Activated T-cell treated with anti-CD3 and anti-CD28 coated beads for 48 hours (primary cell): ENCODE measurements at places on chromosomes 13 and 19.

DNA sequence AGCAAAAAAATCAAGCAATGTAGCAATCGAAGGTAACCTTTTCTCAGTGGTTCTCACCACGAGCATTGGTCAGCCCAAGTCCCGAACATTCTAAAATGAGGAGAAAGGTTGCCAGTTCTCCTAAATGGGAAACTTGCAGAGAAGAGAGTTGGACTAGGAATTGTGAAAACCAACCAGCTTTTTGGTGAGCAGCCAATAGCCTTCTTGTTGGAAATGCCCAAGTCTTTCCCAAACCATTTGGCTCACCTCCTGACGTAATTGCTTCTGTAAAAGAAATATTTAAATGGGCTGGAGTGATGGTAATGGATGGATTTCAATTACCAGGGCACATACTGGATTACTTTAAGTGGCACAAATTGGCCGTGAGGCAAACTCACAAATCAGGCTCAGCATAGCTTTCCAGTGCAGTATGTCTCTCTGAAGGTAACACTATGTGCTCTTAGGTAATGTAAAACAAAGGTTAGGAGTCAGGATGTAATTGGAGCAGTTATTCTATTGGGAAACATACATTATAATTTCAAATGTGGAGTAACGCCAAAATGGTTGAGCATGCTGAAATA lies 423.2 kb downstream of the KLF5 start:
- no peak for DNase-seq

DNA sequence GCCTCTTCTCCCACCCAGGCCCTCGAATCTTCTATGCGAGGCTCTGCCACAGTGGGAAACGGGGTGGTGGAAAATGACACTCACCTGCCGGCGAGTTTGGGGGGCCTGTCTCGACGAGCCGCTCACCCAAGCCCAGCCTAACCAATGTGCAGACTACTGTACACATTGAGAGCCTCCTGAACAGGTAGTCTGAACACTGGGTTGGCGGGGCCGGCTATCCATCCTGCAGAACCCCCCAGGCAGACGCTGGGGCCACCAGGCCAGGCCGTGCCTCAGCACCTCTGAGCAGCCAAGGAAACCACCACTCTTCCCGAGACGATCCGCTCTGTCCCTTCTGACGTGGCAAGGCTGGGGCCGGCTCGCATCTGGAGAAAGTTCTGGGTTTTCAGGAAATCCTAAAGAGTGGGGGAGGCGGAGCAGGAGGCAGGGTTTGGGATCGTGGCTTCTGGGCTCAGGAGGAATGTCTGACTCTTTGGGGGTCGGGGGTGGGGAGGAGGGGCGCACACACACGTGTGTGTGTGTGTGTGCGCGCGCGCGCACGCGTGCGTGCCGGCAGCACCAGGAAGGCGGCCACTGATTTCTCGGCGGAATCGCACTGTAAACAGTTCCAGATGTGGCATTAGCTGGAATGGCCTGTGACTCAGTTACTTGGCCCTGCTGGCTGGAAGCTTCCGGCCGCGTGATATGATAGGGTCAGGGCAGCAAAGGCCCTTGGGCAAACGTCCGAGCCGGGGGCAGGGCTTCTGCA lies 18.5 kb downstream of the TMED1 start:
- no peak for DNase-seq

DNA sequence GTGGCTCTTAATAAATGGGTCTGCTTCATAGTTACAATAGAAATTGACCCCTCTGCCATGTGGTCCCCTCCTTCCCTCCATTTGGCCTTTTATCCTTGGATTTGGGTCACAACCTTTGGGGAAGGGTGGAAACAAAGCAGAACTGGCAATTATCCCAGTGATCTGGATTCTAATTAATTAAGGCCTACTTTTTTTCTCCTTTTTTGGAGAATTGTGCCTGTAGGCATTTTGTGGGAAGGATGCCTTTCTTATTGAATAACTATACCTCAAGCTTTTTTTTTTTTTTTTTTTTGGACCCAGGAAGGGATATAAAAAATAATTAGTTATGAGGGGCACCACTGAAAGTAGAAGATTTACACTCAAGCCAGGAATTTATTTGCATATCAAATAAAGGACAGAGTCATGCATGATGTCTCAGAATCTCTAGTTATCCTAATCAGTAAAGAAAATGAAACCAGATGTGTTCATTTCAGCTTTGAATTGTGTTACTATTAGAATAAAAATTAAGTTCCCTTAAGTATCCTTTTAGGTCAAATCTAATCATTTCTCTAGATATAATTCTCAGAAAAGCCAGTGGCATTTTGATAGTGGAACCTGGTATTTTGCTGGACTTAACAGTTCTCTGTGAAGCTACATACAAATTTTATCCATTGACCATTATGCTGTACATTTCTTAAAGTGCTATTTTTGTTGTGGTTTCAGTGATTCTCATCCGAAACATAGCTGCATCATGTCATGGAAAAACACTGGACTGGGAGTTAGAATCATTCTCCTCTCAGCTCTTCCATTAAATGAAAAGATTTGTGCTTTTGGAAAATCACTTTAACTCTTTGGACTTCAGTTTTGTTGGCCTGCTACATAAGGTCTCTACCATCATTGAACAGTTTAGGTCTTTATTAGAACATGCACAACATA lies 129.3 kb downstream of the KCNRG start:
- no peak for DNase-seq

DNA sequence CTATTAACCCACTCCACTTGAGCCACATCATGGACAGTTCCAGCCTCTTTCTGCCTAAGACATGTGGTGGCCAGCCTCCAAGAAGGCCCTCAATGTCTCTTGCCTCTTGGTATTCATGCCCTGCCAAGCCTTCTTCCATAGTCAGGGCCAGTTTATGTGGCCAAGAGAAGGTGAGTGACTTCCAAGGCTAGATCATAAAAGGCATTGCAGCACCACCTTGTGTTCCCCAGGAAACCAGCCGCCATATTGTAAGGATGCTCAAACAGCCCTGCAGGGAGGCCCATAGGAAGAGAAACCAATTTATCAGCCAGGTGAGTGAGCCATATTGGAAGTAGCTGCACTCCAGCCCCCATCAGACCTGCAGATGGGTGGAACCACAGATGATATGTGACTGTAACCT lies 12.3 kb upstream of the DNMT1 start:
- DNase-seq, result no peak

- no peak for DNase-seq
Observed at GRCh38 chr13:59750860-59751259, 412.9 kb downstream of the DIAPH3 start.

DNA sequence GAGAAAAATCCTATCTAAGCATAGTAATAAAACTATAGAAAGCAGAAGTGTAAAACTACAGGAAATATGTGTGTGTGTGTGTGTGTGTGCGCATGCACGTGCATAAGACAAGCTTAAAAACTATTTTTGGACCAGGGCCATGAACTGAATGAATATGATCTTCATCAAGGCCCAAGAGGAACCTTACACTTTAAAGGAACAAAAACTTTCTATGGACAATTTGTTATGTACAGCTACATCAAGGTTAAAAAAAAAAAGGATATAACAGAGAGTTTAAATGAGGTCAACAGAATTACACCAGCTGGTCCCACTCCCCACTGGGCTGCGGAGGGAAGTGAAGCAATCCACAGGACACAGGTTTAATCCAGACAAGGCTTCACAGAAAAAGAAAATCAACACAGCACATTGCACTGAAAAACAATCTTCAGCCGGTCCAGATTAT lies 151.1 kb downstream of the LHFPL6 start:
- DNase-seq, result no peak

DNA sequence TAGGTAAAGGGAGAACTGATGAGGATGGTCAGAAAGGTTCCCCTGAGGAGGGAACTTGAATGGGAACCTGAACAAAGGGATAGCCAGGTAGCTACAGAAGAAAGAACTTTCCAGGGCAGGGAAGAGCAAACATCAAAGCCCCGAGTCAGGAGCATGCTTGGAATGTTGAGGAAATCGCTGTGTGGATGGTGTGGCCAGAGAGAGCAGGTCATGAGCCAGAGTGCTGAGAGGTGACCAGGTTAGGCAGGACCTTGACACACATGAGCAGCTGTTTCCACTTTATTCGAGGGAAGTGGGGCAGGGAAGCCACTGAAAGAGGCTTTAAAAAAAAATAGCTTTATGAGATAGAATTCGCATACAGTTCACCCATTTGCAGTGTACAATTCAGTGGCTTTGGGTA lies 4.4 kb downstream of the RAB8A start:
- DNase-seq, result no peak

DNA sequence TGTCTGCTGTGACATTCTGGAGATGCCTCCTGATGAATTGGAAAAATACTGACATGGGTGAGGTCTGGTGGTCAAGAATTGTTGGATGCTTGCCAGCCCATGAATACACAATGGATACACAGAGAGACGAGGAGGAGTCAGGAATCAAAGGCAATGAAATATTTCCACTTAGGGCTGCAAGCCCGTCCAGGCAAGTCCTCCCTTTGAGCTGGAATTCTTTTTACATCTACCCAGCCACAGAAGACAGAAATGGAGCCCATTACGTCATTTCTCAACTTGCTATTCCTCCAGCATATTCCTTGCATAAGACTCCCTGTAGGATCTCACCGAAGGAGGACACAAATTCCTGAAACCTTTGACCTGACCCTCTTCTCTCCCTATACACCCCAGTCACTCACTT lies 15.7 kb upstream of the IGFL4 start:
- no peak for DNase-seq

DNA sequence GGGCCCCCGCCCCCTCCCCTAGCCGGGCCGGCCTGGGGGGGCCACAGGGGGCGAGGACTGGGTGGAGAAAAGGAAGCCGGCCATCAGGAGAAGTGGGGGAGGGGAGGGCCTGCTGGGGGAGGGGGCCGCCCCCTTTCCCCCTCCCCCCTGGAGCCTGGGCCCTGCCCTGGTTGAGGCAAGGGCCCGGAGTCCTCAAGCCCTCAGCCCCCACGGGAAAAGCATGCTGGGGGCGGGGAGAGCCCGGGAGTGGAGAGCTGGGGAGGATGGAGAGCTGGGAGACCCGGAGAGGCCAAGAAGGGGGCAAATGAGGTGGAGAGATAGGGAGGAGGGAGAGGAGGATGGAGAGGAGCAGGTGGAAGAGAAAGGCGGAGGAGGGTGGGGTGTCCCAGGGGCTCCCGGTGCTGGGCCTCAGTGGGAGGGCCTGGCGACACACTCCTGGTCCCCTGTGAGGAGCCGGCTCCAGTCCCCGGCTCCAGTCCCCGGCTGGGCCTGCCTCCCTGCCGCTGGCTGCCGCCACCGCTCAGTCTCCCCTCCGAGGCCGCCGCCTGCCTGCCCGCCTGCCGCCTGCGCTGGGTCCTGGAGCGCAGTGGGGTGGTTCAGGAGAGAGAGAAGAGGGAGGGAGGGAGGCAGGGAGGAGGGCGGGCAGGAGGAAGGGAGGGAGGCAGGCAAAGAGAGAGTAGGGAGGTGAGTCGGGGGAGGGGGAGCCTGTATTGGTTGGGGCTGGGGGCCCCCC lies at the start of gene GRIK5:
TSS of gene GRIK5 (minus strand) at position 588 of the 733 bp plus-strand sequence. CDS start 4,436 bp downstream, outside the sequence.
- DNase-seq, result no peak

GRCh38 chr19:12126707-12127106 lies 13.4 kb downstream of the ZNF20 start:
- DNase-seq, result no peak

DNA sequence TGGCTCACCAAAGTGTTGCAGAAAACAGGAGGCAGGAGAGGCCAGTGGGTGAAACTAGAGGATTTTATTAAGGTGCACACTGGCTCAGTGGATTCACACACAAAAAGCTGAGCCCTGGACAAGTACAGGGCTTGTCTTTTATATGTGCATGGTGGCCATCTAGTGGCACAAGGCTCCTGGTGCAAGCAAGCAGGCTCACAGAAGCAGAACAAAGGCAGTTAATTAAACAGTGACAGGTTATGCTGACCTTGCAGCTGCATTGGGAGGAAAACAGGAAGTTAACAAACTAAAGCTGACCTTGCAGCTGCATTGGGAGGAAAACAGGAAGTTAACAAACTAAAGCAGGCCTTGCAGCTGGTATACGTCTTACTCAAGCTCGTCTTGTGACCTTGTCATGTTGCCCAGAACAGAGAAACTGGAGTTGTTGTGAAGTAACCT lies 65.3 kb upstream of the ZNF681 start:
- no peak for DNase-seq

DNA sequence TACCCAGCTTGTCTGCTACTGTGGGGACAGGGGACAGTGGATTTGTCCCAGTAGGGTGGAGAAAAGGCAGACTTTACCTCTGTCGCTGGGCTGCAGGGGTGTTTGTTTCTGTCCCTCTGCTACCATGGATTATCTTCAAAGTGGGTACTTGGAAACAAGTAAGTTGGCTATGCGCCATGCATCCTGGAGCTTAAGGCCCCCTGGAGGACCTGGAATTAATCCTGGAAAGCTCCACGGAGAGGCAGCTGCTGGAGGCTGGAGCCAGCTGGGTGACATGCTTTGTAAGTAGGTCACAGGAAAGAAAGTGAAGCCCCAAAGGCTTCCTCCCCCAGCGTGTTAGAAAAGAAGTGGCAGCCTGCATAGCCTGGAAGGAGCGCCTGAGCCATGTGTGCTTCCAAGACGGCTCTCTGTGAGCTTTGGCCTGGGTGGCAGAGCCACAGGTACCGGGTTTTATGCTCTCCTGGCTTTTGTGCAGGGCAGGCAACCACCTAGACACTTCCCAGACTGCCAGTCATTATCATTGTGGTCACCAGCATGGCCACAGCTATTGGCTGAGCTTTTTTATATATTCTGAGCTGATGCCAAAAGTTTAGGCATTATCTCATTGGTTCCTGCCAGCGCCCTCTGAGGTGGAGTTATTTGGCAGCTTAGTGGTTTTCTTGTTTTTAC lies 9.5 kb downstream of the B3GLCT start:
- no peak for DNase-seq

- peak; percentile 2 for DNase-seq
Observed at GRCh38 chr19:36573895-36574720, 1.0 kb upstream of the ZNF529 start.

DNA sequence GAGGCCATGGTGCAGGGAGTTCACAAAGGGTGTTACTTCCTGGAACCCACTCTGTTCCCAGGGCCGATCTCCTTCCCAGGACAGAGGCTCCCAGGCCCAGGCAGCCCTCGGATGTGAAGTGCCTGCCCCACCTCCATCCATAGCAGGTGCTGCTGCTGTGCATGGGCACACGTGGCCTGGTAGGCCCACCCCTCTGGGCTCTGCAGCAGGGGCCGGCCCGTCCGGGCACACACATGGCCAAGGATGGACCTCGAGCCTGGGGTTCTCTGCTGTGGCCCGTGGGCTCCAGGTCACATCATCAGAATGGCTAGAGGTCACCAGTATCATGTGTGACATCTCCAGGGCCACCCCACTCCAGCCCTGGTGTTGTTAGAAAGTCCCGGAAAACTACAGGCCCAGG lies 71.8 kb downstream of the GADD45B start:
- no peak for DNase-seq

DNA sequence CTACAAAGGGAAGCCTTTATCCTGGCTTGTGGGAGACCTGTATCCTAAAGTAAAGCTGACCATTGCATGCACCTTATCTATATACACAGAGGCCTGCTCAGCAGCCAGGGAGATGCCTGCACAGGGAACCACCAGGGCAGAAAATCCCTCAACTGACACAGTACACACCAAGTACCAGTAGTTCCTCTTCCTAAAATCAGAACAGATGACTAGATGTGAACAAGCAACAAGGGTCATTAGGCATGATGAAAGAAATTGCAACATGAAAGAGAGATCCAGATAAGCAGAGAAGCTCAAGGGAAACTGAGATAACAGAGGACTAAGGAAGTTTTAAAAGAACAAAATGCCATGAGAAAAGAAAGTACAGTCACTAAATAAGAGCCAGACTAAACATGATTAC lies 39.7 kb upstream of the SLC7A9 start:
- DNase-seq, result no peak

- DNase-seq, result peak; percentile 19
Observed at GRCh38 chr19:459724-460511, 915 bp downstream of the SHC2 start.
